Urinary bladder (tissue), 4 donors: ENCODE measurements at places on chromosomes 5 and 9. TPM values are rescaled to one million over a fixed set of nuclear protein-coding genes. Genes with fewer than 3 reads are reported as not detected.

DNA sequence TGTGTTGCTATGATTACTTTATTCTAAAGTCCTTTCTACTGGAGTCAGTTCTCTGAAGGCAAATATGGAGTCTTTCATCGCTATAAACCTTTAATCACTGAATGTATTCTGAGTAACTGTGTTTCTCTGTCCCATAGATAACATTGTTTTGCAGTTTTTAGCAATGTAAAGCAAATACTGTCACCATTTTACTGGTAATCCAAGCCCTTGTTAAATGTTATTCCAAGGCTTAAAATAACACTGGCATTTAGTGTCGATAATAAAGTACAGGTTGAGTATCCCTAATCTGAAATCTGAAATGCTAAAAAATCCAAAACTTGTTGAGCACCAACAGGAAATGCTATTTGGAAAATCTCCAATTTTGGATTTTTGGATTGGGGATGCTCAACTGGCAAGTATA is 24.6 kb downstream of the CCNH start:
- DNase-seq = no peak

GRCh38 chr5:120609570-120609969 is 145.5 kb downstream of the PRR16 start:
- no peak for DNase-seq

DNA sequence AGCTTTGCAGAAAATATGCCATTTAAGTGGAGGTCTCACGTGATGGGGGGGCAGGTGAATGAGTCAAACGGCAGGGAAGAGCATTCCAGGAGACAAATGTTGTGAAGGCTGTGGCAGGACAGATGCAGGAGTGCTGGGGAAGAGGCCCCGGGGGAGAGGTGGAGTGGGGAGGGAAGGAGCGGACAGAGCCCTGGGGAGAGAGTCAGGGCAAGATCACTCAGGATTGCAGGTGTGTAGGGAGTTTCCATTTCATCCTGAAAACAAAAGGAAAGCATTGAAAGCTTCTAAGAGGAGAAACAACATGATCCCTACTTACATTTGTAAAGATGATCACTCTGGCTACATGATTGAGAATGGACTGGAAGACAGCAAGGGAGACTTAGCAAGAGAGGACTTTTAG is 323.3 kb downstream of the ASTN2 start:
- no peak for DNase-seq

The TAF11L10 gene
- polyA plus RNA-seq = not detected

DNA sequence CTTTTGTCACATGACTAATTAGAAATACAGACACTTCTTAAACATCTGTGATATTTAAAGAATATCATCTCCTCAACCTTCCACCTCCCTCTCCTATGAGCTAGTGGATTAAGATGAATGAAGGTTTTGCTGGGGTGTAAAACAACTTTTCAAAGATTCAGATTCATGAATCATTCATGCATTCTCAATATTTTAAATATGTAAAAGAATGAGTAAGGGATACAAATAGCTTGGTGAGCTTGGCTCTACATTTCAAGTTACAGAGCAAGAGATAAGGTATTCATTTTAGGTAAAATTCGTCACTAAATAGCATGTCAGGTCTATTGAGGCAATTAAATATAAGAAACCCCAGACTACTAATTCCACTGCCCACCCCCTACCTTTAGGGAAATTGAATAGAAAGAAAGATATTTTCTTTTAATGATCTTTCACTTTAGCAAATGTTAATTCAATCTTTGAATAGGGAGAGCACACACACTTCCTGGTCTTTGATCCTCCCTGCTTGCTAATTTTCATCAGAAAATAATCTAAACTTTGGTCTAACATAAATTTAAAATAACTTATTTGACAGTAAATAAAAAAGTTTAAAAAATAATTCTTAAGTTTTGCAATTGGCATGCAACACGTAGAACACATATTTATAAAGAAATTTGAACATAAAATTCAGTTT is 486.9 kb upstream of the ITGA1 start:
- DNase-seq = no peak
